H9 (cell line): ENCODE measurements at places on chromosomes 12 and 14.

DNA sequence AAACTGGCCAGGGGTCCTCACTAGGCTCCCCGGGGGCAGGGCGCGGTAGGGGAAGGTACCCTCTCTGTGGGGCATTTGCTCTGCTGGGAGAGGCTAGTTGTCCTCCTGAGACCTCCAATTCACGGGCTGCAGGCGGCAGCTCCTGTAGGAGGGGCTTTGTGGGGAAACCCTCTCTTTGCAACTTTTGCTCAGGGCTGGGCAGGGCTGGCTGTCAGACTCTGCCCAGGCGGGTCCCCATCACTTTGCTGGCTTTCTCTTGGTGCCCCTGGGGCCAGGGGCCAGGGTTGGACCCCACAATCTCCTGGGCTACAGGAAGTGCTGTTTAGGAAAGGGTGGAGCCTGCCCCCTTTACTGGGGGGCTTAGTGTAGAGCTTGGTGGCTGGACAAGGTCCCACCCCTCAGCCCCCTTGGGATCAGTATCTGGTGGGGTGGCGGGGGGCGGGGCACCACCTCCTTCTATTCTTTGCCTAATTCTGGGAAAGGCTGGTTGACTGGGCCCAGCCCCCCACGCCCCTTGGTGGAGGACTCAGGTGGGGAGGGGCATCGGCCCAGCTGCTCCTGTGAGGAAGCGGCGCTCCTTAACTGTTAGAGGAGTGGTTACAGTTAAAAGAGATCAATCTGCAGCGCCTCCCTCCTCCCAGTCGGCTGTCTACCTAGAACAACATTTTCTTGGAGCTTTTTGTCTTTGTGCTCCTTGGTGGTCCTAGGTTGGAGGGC lies 918.7 kb downstream of the AACS start:
- DNase-seq = peak; percentile 94

DNA sequence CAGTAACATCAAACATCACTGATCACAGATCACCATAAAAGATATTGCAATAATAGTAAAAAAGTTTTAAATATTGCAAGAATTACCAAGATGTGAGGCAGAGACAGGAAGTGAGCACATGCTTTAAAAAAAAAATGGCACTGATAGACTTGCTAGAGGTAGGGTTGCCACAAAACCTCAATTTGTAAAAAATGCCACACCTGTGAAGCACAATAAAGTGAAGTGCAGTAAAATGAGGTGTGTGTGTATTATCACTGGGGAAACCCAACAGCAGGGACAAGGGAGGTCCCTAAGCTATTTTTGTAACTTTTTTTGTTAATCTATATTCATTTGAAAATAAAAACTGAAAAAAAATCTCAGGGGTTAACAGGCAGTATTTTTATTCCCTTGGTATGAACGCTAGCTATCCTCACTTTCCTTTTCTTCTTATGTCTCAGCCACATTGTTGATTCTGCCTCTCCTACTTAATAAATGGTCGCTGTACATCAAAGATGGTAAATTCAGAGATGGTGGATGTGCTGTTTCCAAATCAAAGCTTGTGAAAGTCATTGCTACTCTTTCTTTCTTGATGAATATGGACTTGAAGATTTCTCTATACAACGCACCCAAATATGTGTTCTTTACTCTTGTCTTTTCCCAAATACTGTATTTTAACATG lies 14.0 kb upstream of the KLRD1 start:
- DNase-seq = no peak

DNA sequence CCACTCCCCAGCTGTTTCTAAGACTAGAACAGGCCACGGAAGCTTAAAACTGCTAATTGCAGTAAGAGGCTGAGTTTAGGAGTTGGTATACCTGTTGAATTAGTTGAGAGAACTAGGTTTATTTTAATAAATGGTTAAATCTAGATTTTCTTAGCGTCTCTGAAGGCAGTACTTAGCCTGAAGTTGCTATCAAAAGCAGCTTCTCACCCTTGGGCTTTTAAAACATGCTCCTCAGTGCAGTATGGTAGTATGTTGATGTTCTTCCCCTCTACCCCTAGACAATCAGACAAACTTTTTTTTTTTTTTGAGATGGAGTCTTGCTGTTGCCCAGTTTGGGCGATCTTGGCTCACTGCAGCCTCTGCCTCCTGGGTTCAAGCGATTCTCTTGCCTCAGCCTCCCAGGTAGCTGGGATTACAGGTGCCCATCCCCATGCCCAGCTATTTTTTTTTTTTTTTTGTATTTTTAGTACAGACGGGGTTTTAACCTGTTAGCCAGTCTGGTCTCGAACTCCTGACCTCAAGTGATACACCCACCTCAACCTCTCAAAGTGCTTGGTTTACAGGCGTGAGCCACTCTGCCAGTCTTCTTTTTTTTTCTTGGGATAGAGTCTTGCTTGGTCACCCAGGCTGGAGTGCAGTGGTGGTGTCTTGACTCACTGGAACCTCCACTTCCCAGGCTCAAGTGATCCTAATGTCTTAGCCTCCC lies 6.8 kb downstream of the SRSF5 start:
- no peak for DNase-seq

DNA sequence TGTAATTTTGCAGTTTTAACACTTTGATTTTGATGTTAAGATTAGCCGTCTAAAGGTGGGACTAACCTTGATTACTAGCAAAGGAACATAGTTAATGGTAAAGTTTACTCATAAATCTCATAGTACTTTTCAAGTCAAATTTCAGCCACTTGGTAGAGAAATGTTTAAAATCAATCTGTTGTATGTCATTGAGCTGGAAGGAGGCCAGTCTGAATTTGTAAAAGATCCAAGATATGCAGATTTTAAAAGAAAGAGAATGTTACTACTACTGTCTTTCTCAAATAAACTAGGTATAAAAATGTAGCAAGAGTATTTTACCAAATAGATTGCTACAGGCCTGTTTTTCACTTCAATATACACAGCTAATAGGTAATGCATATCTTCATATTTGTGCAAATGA lies 600.8 kb upstream of the SEL1L start:
- DNase-seq = no peak

GRCh38 chr12:77882709-77883108 lies 52.0 kb downstream of the NAV3 start:
- no peak for DNase-seq

- DNase-seq = no peak
Observed at GRCh38 chr12:52446367-52447045, 5.4 kb downstream of the KRT6B start.

GRCh38 chr14:22397221-22397737 lies 191.7 kb downstream of the DAD1 start:
- no peak for DNase-seq

- no peak for DNase-seq
Observed at GRCh38 chr12:62622177-62622576, 155.6 kb downstream of the MON2 start.
